ENCODE measurements at places on chromosomes 12 and 14. TPM values are rescaled to one million over a fixed set of nuclear protein-coding genes. Genes with fewer than 3 reads are reported as not detected.

DNA sequence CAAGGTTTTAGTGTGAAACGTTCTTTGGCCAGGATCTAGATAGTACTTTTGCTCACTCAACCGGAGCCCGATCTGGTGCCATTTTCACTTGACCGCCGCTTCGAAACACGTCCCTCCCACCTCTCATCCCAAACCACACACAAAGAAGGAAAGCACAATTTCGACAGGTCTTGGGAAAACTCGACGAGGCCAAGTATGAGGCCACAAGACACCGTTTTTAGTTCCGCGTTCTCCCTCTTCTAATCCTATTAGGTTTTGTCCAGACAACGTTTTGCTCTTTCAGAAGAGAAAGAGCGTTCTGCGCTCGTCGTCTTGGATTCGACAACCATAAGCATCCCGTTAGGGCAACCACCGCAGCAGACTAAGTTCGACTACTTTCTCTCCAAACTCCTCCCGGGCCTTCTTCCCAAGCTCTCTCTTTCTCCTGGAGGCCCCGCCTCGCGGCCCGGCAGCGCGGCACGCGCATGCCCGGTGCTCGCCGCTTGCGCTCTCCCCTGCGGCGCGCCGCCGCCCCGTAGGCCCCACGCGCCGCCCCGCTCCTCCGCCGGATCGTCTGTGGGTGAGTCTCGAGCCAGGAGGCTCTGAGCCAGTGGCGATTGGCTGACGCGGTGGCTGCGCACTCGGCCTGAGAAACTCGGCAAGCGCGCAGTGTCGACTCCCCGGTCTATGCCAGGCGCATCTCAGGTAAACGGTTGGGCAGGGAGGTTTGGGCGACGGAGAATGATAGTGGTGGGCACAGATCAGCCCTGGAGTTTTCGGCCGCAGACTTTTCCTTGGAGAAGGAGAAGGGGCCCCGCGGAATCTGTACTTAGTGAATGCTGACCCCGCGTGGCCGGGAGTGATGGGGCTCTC, at the start of gene MIPOL1:
MIPOL1 (plus strand) TSS at position 517 of the 852 bp plus-strand sequence. CDS start 49,952 bp downstream, outside the sequence.
- peak; percentile 77 for DNase-seq

DNA sequence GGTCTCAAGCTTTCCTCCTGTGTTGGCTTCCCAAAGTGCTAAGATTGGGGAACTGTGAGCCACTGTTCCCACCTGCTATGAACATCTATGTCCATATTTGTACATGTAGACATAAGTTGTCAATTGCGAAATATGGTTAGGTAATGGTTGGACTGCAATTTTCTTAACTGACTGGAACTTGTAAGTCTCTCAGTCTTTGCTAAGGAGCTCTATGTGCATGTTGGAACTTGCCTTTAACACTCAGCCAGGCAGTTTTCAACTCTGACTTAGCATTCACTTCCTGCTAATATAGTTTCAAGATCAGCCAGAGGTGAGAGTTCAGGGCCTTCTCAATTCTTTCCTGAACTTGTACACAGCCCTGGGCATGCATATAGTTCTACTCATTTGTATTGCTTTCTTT, 44.5 kb upstream of the EEA1 start:
- DNase-seq = no peak

DNA sequence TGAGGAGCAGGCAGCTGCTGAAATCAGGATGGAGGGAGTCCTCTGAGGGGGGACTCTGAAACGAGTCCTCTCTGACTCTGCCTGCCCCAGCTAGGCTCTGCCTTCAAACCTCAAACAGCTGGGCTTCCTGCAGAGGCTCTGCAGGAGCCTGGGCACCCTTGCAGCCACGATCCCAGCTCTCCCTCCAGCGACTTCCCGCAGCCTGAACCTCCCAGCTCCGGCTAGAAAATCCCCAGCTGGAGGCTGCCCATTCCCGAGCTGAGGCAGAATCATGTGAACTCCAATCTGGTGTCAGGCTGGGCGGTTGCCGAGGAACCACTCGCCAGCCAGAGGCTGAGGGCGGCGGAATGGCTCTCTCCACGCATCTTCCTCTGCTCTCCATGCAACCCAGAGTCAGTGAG, at the start of gene GPR68:
GPR68 (minus strand) TSS at position 204 of the 401 bp plus-strand sequence. CDS start 9,654 bp downstream, outside the sequence.
- peak; percentile 41 for DNase-seq

GRCh38 chr12:22799503-22799902, 174.5 kb downstream of the ETNK1 start:
- no peak for DNase-seq

DNA sequence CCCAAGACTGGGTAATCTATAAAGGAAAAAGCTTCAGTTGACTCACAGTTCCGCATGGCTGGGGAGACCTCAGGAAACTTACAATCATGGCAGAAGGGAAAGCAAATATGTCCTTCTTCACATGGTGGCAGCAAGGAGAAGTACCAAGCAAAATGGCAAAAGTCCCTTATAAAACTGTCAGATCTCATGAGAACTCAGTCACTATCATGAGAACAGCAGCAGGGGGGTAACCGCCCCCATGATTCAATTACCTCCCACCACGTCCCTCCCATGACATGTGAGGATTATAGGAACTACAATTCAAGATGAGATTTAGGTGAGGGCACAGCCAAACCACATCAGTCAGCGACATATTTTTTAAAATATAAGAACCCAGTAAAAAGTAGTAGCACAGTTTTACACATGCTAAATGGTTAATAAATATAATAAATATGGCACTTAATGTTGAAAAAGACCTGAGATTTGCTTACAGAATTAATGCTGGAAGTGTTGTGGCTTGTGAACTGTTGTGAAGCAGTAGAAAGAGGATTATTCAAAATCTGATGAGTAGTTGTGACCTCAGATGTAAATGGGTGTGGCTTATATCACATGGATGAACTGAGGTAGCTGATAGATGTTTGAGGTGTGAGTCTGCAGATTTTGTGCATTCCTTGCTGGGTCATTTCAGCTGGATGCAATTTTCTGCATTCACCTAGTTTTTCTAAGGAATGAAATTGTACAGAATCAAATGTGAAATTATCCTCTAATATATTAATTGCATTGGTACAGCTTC, 46.9 kb upstream of the CHPT1 start:
- DNase-seq = no peak

- no peak for DNase-seq
These were observed 23.5 kb upstream of the PYGL start for GRCh38 chr14:50967790-50968189.

DNA sequence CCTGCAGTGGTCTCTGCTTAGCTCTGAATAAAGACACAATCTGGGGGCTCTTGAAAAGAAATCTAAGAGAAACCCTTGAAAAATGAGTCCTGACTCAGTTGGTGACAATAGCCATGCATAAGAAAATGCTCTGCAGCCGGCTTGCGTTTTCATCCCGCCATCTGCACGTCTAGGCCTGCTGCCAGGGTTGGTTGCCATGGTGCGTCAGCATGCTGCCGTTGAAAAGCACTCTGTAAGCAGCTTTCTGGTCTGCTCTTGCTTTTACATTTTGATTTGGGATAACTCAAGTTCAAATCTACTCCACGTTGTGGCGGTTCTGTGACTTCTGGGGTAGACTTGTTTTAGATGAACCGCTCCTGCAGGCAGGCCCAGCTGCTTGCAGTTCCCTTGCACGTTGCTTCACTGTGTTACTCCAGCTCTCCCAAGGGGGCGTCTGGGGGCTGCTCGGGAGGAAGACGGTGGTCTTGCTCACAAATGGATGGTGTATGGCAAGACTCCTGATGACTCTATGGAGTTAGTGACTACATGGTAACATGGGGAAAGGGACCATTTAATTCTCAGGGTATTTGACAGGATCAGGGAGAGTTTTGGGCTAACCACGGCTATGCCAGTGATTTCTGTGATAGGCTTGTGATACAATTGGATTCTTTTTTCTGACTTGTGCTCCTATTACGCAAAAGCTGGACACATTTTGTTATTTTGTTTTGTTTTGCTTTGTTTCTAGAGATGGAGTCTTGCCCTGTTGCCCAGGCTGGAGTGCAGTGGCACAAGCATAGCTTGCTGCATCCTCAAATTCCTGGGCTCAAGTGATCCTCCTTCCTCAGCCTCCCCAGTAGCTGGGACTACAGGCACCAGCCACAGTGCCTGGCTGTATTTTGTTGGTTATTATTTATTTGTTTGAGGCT, 15.8 kb downstream of the WNT5B start:
- peak; percentile 69 for DNase-seq

Gene OAS2
- 6.7 TPM for total RNA-seq

- DNase-seq = no peak
These were observed 161.8 kb upstream of the SLC38A2 start for GRCh38 chr12:46534327-46534840.

GRCh38 chr14:102323102-102323501, 3.6 kb downstream of the ZNF839 start:
- peak; percentile 62 for DNase-seq

Gene EFS
- 3.1 TPM for total RNA-seq

GRCh38 chr12:11795913-11796459, 146.5 kb downstream of the ETV6 start:
- DNase-seq = peak; percentile 43

DNA sequence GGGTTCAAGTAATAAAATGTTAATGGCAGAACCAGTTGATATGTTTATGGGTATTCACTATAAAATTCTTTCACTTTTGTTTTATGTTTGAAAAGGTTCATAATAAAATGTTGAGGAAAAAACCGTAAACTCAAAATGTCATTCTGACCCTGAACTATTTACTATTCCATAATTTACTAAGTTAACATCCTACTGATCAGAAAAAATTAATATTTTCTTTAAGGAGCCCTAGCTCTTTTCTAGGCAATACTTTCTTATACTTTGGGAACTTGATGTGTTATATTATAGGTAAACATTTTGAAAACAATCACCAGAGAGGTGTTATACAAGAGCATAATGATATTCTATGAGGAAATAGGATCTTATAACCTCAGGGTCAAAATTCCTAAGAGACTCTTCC, 334.6 kb downstream of the ZFP36L1 start:
- DNase-seq = no peak

Gene ACOT6
- total RNA-seq = not detected

Gene LTA4H
- 59.1 TPM for total RNA-seq

- peak; percentile 75 for DNase-seq
These were observed 34.7 kb upstream of the SLC2A3 start for GRCh38 chr12:7970475-7971252.

- no peak for DNase-seq
These were observed 11.4 kb downstream of the TIMM9 start for GRCh38 chr14:58415636-58416547.

Gene ADGRD1
- total RNA-seq = 5.8 TPM

GRCh38 chr12:26195250-26195640, at the start of gene SSPN:
Gene SSPN, plus strand, starts transcription at chr12:26195573. Its CDS starts 100 bp downstream, at chr12:26195673.
- DNase-seq = peak; percentile 55

- DNase-seq = no peak
These were observed 236.3 kb downstream of the GALC start for GRCh38 chr14:87756661-87757060.

DNA sequence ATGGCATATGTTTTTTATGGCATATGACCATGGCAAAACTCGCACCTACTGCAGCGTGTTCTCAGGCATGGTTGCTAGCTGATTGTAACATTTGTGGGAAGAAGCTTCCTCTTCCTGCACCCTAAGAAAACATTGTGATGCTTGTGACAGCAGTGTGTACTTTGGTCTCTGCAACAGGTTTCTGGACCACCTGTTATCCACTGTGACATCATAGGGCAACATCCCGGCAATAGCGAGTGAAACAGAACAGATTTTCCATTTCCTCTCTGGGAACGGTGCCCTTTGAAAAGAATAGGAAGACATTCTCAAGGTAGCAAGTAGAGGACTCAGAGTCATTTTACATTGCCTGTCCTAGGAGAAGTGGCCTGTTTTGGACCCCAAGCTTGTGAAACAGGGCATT, 135.4 kb upstream of the TRHDE start:
- DNase-seq = no peak

DNA sequence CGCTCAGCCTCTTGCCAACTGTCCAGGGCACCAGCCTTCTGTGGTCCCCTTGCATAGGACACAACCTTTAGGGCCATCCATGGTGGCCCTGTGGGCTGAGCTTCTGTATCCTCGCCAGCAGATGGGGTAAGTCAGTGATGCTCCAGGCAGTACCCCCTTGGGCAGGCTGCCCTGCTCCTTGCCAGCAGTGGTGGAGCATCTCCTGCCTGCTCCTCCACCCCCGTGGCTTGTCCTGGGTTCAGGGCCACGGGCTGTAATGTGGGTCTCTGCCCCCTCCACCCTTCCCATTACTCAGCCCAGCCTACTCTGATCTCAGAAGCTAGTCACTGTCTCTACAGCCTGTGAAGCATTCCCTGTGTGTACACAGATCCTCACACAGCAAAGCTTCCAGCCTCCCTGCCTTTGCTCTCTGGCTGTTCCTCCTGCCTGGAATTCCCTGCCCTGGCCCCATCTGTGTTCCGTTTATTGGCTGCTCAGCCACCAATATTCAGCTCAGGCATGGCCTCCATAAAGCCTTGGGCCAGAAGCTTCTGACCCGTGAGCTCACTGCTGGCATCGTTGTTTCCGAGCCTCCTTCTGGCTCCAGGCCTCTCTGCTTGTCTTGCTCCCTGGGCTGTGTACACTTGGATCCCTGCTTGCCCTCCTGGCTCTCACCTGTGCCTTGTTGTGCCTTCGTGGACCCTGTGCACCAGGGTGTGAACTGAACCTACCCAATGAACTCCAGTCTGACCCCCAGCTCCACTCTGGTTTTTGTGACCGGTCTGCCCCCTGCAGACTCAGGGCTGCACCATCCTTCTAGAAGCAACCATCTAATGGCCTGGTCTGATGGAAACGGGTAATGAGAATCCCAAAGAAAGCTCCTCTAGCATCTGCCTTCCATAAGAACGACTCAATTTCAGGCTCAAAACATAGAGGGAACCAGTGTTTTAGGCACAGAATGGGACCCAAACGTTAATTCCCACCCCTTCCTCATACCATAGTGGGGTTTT, 177.0 kb upstream of the PRMT8 start:
- DNase-seq = no peak

DNA sequence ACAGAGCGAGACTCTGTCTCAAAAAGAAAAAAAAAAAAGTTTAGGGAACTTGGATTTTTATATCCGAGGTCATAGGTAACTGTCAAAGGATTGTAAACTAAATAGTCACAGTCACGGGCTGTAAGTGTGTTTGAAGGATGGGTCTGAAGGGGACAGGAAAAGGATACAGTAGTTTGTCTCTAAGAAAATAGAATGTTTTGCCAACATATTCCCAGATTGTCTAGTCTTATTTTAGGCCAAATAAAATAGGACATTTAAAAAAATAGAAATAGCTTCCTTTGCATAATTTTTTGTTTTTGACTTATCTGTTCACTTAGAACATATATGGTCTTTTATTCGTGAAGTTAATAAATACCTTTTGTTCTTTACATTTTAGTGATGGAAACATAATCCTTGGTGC, 24.2 kb upstream of the REP15 start:
- DNase-seq = no peak

GRCh38 chr14:22084393-22085281, 411.0 kb upstream of the OR4E1 start:
- no peak for DNase-seq

- no peak for DNase-seq
These were observed 201.5 kb upstream of the TBX3 start for GRCh38 chr12:114885501-114885900.
